ENCODE measurements at places on chromosomes 4 and X.

DNA sequence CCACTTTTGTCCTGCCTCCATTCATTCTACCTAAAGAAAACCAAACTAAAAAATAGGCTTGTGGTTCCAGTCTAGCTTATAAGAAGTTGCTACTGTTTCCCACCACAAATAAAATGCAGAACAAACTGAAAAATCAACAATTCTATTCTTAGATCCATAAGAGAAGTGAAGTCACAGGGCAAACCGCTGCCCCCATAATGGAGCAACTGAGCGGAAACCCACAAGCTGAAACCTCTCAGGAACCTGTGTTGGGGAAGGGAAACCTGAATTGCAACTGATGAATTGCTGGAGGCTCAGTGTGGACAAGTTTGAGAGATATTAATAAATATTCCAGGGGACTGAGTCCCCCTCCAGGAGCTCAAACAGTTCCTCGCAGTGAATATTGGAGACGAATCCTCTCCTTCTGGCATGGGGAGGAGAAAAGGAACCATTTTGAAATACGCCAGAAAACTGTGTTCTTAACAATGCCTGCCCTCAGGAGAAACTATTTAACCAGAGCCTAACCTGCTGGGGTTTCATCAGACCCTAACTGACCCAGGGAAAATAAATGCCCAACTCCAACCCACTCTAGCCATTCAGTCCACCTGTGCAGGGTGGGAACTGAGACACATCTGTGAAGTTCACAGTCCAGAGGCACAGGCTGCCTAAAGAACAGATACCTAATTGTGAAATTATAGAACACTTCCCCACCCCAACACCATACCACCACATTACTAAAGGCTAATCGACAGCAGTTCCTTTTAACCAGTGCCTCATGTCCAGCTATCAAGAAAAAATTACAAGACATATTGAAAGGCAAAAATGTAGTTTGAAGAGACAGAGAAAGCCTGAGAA is 22.8 kb upstream of the SH3RF1 start:
- no peak for DNase-seq

DNA sequence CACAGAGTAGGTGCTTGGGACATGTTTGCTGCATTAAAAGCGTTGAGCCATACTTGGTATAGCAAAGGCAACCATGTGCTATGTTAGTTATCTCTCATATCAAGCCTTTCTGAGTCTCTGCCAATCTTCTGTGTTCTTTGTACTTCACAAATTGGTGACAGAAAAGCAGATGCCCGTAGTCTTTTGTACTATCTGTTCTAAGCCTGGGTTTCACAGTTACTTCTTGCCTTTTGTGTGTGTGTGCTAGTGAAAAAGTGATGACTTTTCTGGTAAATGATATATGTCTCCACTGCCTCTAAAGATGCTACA is 16.1 kb upstream of the KLHL2 start:
- DNase-seq: no peak

- DNase-seq: no peak
Observed at GRCh38 chr4:169663831-169664230, 43.5 kb downstream of the CLCN3 start.

DNA sequence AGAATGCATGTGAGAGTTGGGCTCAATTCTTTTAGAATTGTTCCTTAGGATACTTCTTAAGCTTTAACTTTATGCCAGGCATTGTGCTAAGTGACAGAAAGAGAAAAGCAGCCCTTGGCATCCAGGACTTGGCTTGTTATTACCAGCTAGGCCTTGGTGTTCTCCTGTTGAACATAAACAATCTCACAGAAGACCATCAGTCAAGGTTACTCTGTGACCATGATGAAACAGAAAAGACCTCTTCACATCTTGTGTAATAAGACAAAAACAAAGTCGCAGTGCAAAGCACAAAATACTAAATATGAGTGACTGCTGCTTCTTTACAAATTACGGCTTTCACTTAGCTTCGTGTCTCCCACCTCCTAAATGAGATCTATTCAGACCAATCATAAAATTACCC is 71.6 kb downstream of the CHIC2 start:
- DNase-seq: no peak

All from stimulated activated CD8-positive, alpha-beta memory T cell treated with anti-CD3 and anti-CD28 coated beads, Interleukin-15, amount 100 ng/mL, for 24 hours (primary cell).